Liver (tissue), 10 donors: ENCODE measurements at places on chromosomes 4 and X. TPM values are rescaled to one million over a fixed set of nuclear protein-coding genes. Genes with fewer than 3 reads are reported as not detected.

GRCh38 chr4:173746424-173746823, 216.4 kb upstream of the HAND2 start:
- no peak for DNase-seq

DNA sequence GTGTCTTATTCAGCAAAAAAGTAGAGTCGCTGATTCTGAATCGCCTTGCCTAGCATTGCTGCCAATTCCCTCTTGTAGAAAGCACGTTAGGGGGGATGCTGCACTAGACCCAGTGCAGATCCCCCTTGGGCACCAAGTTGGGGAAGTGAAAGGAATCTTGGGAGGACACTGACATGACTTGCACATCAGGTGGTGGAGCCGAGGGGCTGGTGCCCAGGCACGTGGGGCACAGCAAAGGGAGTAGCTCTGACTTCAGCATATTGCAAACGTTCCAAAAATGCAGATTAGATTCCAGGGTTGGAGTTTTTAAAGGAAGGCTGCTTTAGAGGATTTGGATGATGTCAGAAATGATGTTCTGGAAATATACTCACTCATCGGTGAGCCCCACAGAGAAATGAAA, 47.4 kb upstream of the GPM6B start:
- no peak for DNase-seq

DNA sequence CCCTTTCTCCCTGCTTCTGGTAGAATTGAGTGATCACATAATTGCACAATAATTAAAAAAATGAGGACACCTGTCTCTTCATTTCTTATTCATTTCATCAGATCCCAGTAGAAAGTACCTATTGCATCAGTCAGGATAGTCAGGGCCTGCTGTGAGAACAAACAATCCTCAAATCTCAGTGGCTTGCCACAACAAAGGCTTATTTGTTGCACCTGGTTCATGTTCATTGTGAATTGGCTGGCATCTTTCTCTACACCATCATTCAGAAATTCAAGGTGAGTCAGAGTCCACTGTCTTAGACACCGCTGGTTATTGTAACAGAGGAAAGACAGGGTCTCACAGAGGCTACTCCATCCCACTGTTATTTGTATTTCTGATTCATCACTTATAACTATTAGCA, 409.8 kb downstream of the STIM2 start:
- DNase-seq = no peak

- no peak for DNase-seq
Measured at GRCh38 chr4:78864405-78865024, 74.7 kb downstream of the PAQR3 start.

DNA sequence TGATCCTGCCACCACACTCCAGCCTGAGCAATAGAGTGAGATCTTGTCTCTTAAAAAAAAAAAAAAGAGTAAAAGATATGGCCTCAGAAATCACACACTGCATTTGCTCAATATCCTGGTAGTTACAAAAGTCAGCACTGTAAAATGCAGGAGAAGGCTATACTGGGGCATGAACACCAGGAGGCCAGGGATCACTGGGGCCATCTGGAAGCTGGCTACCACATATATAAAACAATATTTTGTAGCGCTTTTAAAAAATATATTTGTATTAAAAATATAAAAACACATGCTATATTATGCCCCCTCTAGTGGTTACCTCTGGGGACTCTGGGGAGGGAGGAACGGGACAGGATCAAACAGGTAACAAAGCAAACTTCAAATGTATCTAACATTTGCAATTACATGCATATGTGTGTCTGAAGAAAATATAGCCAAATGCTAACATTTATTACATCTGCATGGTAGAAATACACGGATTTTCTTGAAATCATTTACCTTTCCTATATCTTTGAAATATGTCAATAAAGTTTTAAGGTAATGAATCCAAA, 4.0 kb downstream of the C4orf46 start:
- DNase-seq = no peak

The CACNA1F gene
- total RNA-seq = not detected
